ENCODE measurements at places on chromosomes 1 and 21.
A peak's percentile ranks its signal among the peaks of the same experiment; 100 is the strongest.

DNA sequence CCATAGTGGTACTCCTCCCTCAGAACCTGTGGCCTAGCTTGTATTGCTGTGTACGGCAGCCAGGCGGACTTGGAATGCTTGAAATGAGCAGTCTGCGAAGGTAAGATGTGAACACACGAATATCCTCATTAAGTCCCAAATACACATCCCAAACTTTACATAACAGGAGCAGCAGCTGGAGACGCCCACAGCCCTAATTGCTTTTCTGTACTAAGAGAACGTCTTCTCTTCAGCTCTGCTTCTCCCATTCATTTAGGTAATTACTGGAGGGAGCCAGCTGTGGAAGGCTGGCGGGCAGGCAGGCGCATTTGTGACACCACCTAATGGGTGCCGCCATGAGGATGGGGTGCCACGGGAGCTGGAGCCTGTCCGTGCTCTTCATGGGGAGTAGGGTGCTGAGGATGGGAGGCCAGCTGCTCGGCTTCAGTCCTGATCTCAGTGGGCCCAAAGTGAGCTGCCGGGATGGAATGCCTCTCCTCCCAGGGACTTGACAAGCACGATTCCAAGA, 66.6 kb upstream of the POU3F1 start:
- peak; percentile 19 for DNase-seq

GRCh38 chr21:32978331-32979270, 47.1 kb upstream of the OLIG2 start:
- DNase-seq = no peak

DNA sequence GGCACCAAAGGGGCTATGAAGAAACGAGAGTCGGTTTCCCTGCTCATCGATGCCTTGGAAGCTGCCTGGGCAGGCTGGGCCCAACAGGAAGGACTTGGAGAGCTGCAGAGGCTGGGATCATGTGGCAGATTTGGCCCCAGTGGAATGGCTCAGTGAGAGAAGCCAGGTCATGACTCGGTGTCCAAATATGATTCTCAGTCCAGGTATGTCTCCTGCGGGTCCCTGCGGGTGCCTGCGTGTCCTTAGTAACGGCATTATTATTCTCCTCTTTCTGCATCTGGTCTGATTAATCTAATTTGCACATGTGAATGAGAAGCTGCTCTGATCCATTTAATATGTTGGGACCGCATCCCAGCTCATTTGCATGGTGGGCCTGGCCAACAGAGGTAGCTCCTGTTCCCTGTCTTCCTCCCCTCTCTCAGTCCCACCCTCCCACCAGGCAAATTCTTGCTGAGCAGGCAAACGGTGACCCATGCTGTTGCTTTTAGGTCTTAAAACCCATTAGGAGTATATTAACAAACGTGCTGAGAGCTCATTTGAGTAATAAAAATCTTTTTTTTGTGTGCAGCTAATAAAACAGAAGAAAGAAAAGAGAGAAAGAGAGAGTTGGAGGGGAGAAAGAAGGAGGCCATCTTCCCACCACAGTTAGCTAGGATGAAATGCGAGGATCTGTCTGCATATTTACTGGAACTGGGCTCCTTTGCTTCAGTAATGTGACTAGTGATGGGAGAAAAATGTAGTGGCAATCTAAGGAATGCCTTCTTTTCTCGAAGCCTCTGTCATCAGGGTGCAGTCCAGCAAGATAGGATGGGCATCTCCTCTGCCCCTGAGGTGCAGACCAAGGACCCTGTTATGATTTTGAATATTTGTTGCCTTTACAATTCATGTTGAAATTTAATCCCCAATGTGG, 133.5 kb downstream of the HMGB4 start:
- no peak for DNase-seq

DNA sequence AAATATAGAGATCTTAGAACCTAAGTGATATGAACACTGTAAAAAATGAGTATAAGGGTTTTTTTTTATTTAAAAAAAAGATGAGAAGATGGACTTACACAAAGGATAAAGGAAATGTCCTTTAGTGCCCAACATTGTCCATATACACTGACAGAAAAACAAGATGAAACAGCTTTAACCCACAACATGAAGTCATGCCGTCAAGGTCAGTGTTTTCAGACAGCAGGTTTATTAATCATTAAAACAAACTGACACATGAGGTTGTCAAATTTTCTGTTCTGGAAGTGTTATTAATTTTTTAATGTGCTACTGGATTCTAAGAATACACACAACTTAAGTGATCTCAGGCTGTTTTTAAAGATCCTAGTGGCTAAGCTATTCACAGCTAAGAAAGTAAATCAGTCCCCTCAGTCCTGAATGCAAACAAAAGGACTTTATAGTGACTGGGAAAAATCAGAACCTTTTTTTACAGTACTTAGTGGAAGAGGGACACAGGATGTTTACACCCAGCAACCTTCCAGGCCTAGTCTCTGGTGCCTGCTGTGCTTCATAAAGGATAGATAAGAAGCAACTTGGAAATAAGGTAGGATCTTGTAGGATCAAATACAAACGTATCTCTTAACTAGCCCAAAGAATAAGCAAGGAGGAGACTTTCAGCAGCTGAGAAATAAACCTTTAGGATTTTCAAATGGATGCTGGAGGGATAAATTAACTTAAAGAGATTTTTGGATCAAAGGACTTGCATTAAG, 21.9 kb upstream of the PKN2 start:
- DNase-seq = peak; percentile 1

DNA sequence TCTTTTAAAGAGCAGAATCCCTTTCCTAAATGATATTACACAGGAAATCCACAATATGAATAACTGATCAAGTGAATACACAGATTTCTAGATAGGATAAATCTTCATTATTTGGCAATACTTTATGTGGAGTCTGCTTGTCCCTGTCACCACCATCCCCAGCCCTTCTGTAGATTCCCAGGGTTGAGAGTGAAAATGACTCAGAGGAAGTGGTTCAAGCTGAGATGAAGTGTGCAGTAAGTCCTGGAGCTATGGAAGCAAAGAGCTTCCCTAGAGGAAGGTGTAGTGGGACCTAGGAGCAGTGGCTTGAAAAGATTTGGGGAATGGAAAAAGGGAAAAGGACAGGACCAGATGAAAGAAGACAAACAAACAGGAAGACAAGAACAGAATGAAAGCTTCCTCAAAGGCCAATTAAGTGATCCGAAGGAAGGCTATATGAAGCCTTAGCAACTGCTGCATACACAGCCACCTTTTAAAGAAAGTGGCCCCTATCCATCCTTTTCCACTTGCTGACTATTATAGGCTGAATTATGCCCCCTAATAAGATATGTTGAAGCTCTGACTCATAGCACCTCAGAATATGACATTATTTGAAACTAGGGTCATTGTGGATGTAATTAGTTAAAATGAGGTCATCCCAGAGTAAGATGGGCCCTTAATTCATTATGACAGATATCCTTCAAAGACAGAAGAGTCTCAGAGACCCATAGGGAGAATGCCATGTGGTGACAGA, 96.5 kb upstream of the CAMK1G start:
- DNase-seq = peak; percentile 14

- DNase-seq = no peak
Observed at GRCh38 chr1:16617778-16618580, 4.6 kb upstream of the NBPF1 start.

DNA sequence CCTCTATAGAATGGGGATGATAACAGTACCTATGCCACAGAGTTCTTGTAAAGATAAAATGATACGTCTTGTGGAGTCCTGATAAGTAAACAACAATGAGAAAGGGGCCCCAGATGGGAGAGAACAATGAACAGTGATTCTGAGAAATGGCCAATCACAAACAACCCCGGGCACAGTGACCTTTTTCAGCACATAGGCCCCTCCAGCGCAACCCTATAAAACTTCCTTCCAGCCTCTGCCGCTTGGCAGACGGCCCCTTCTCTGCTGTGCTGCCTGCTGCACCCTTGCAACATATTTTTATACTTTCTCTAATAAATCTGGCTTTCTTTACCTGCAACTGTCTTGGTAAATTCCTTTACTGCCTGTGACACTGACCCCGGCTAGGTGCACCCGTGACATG, 8.9 kb downstream of the RCAN1 start:
- DNase-seq = no peak

DNA sequence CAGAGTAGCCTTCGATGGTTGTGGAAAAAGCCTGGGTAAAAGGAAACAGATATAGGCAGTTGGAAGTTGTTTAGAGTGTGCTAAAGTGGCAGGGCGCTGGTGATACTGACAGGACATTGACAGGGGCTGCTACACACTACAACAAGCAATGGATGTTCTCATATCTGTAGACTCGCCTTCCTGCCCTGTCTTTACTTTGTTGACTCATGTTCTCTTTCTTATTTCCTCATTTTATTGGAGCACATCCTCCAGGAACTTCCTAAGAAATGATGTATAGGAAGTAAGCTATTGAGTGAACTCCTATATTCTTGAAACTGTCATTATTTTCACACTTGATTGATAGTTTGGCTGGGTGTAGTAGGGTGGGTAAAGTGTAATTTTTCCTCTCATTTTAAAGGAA, 51.0 kb downstream of the C4BPA start:
- no peak for DNase-seq

- no peak for DNase-seq
Observed at GRCh38 chr1:218527737-218528136, 182.6 kb downstream of the TGFB2 start.

- no peak for DNase-seq
Observed at GRCh38 chr1:106937104-106937503, 119.4 kb upstream of the PRMT6 start.

DNA sequence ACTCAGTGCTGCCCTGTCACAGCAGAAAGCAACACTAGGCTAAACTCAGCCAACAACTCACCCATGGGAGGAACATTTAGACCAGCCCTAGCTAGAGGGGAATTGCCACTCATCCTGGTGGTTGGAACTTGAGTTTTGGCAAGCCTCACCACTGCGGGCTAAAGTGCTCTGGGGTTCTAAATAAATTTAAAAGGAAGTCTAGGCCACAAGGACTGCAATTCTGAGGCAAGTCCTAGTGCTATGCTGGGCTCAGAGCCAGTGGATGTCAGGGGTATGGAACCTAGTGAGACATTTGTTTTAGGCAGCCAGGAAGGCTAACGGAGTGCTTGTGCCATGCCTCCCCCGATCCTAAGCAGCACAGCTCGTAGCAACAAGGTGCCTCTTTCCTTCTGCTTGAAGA, 78.0 kb downstream of the RGS13 start:
- DNase-seq = no peak

DNA sequence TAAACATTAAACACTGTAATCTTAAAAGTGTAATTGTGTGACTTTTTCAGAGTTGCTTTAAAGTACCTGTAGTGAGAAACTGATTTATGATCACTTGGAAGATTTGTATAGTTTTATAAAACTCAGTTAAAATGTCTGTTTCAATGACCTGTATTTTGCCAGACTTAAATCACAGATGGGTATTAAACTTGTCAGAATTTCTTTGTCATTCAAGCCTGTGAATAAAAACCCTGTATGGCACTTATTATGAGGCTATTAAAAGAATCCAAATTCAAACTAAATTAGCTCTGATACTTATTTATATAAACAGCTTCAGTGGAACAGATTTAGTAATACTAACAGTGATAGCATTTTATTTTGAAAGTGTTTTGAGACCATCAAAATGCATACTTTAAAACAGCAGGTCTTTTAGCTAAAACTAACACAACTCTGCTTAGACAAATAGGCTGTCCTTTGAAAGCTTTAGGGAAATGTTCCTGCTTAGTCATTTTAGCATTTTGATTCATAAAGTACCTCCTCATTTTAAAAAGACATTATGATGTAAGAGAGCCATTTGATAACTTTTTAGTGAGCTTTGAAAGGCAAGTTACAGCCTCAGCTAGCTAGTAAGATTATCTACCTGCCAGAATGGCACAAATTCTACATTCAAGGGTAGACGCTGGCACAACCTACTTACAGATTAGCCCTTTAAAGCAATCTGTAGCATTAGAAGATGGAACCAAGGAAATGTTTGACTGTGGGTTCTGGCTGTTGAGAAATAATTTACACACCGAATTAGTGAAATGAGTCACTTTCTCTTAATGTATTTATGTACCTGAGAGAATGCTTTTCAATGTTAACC, 9.4 kb downstream of the SOD1 start:
- DNase-seq = no peak

- peak; percentile 70 for DNase-seq
Observed at GRCh38 chr1:64098846-64099582, 104.4 kb upstream of the UBE2U start.

- no peak for DNase-seq
Observed at GRCh38 chr1:9448132-9449109, 90.8 kb upstream of the SLC25A33 start.

GRCh38 chr1:208421486-208421885, 177.3 kb upstream of the PLXNA2 start:
- no peak for DNase-seq

GRCh38 chr1:37305841-37306240, 168.5 kb upstream of the ZC3H12A start:
- peak; percentile 61 for DNase-seq

DNA sequence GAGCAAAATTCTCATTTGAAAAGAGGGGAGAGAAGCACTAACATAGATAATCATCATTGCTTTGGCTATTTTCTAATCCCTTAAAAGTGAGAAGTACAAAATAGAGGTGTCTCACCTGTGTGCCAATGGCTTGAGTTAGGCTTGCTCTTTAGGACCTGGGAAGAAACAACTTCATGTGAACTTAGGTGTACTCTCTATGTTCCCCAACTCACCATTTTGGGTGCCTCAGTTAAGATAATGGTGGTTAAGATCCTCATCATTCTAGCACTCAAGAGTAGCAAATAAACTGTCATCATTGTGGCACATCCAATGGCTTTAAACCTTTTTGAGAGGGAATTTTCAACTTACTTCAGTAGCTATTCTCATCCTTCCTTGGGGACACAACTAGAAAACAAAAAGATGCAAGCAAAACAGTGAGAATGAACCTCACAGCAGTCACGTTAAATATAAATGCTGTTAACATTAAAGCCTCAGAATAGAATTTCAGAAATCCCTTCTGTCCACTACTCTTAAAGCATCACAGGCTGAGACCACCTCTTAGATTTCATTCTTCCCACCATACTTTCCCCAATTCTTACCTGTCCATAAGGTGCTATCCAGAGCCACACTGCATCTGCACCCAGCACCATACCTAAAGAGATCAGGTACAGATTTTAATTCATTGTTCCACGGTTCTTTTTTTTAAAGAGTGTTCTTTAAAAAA, 1.2 kb downstream of the GAS5 start:
- peak; percentile 14 for DNase-seq

DNA sequence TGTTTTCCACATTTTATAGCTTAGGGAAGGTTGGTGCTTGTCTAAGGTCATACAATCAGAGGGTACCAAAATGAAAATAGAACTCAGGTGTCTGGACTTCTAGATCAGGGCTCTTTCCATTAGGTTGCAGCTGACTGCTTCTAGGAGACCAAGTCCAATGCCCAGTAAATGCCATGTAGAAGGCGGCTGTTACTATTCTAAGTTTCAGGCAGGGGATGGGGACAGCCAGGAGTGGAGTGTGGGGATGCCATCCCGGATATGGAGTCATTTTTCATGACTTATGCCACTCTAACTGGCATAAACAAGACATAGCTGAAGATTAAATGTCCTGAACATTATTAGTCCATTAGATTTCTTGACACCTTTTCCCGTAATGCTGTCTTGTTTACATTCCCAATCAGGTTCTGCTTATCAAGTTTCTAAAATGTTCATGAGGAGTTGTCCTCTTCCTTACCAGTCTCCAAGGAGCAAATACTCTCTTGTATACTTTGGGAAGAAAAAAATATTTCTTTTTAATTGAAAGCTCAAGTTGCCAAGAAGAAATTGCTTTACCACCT, 31.5 kb downstream of the XCL1 start:
- DNase-seq = no peak

All from NCI-H69 (cell line).